Umbilical cord (tissue), 2 donors: ENCODE measurements at places on chromosomes 16 and 17. TPM values are rescaled to one million over a fixed set of nuclear protein-coding genes. Genes with fewer than 3 reads are reported as not detected.

DNA sequence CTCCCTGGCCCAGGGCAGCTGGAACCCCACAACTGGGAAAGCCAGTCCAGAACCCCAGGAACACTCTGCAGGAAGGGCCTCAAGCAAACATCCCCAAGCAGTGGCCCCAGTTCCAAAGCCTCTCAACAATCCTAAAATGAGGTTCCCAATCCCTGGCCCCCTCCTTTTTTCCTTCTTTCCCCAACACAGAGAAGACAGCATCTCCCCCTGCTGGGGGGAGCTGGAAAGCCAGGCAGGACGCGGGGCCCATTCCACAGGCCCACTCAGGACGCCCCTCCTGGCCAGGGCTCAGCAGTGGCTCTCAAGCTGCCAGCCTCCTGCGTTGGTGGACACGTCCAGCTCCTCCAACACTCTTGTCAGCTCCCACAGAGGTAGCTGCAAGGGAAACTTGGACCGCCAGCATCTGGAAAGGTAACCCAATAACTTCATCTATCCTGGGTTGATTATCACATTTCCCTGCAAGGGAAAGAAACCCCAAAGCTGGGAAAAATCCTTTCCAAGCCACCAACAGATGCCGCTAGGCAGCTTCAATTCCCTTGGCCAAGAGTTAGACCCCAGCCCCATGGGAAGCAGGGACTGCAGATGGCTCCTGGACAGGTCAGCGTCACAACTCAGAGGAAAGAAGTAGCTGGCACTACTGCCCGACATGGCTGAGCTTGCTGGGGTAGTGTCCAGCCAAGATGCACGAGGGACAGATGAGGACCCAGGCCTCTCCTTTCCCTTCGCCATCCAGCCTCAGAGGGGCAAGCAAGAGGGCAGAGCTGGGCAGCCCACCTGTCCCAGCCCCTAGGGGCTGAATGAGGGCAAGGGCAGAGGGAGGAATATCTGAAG is 7.6 kb downstream of the HDAC5 start:
- no peak for DNase-seq

DNA sequence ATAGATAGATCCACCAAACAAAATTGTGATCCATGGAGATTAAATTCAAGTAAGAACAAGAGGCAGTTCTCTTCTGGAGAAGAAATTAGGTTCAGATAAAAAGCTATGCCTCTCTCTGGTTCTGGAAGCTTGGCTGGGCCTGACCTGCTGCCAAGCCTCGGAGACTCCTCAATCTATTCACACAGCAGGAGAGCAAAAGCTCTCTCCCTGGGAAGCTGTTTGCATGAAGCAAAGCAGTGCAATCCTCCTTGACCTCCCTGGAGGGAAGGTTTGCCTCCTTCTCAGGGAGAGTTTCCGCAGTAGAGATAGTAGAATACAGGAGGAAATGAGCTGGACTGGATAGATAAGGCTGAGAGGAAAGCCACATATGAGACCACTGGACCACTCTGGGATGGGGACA is 78.1 kb upstream of the GNAO1 start:
- peak; percentile 26 for DNase-seq

RAB37 gene
- 4.6 TPM for total RNA-seq

- DNase-seq: no peak
Measured at GRCh38 chr16:67548265-67549126, 13.8 kb upstream of the CTCF start.

GRCh38 chr17:35709874-35710273 is 21.6 kb upstream of the RASL10B start:
- no peak for DNase-seq

DLX4 gene
- total RNA-seq: 1.7 TPM

PIRT gene
- total RNA-seq: 0.24 TPM

DNA sequence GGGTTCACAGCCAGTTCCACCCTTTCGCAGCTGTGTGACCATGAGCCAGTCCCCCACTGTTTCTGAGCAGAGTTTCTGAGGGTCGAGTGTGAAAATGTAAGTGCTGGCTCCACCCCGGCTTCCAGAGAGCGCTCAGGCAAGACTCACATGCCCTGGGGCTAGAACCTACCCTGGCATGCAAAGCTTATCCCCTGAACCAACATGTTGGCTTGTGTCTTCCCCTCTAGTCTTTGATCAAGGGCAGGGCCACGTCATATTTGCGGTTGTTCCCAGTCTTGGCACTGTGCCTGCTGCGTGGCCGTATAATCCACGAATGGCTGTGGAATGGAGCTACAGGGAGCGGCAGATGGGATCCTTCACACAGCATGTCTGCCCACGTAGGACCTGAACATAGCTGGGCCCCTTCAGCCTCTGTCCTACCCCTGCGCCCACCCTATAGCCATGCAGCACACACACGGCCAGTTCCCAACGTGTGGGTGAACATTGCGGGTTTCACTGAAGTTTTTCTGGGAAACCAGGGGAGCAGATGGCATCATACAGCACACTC is 84.8 kb downstream of the MRM1 start:
- no peak for DNase-seq

DNA sequence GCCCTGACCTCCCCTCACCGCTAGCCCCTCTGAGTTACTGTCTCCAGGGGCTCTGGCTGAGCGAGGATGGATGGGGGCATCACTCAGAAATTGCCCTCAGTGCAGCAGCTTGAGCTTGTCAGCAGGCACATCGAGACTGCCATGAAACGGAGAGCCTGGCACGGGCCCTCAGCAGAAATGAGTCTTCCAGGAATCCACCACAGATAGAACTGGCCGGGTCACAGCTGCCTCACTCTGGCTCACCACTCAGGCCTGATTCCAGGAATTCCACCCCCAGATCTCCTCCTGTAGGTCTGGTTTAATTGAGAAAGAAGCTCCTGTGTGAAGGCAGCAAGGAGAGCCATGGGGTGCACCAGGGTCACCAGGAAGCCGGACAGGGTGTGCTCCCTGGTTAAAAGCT is 85.5 kb downstream of the GSG1L start:
- peak; percentile 8 for DNase-seq

GRCh38 chr17:32298298-32298697 is 32.7 kb downstream of the RHBDL3 start:
- DNase-seq: no peak

DNA sequence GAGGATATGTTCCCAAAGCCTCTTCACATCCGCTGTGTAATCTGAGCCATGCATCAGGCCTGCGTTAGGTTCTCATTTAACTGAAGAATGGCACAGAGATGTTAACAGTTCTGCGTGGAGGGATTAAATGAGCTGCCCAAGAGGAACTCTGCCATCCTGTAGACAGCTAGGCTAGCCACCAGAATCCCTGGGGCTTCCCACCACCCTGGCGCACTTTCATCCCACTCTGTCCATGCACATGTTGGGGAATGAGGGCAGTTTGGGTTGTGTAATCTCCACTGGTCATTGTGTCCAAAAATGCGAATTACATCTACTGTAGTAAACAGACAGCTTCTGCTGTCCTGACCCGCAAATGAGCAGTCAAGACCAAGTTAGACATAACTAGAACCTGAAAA is 1.0 kb upstream of the GLG1 start:
- peak; percentile 30 for DNase-seq

OR4D1 gene
- total RNA-seq: 4.6 TPM

MARVELD3 gene
- total RNA-seq: 4.1 TPM

VPS35 gene
- 53.9 TPM for total RNA-seq

DNA sequence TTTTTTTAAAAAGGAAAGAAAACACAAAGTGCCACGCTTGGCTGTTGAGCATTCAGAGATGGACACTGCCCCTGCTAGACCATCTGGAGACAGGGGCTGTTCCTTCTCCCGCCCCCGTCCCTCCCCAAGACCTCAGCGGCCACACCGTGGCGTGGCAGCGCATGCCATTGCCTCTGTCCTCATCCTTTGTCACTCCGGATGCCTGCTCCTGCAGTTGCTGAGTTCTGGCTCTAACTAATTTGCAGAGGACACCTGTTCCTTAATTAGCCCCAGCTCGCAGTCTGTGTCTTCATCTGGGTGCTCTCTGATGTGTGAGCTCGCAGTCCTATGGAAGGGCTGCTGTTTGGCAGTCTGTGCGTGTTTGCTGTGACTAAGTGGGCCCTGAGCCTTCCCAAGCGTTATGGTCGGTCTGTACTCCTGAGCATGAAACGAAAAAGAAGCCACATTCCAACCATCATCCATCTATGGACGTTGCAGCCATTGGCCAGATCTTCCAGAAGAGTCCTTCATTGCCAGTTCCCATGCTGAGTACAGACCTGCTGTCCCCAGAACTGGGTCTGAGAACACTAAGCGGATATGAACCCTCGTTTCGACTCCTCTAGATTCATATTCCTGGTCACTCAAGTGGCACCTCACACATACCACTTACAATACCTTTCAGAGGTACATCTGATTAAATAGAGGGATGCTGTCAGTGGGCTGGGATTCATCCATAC is 40.9 kb upstream of the NAT9 start:
- DNase-seq: no peak

DNA sequence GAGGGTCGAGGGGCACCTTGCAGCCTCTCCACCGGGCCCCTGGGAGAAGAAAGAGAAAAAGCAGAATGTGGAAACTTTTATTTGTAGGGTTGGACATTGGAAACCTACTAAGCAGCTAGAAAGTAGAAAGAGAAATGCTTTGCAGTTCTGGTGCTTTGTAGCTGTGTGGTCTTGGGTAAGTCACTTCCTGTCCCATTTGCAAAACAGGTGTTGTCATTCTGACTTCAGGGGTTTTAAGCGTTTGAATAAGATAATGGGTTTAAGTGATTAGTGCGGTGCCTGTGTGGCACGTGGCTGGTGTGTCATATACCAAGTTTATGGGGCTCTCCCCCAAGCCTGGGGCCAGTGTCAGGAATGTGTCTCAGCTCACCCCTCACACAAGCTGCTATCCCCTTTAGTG is 1.6 kb downstream of the CA4 start:
- DNase-seq: no peak

DNA sequence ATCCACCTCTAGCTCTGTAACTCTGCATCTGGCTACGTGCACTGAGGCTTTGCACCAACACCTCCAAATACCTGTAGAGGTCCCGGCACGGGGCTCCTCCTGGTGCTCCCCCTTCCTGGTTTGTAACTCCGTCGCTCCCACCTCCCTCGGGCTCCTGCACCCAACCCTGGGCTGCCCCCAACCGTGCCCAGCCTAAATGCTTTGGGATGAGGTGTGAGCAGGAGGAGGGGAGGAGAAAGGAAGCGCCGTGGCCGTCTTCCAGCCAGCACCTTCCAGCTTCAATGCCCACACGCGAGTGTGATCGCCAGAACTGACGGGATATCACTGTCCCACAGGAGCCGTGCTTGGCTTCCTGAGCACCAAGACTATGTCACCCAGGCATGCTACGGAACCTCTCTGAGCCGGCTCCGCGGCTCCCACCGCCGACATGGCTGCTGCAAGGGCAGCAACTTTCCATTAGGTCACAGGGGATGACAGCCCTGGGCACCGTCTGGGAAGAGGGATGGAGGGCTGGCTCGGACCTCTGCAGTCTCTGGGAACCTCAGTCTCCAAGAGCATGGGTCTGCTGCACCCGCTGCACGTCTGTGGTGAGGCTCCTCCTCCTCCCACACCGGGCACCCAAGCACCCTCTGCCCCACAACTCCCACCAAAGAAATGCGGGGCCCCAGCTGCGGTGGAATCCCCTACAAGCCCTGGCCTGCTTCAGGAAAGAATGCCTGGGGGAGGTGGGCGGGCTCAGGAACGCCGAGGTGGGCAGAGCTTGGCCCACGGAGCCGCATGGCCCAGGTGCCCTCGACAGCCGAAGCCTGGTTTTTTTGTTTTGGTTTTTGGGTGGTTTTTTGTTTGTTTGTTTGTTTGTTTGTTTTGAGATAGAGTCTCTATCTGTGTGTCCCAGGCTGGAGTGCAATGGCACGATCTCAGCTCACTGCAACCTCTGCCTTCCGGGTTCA is 6.4 kb upstream of the SLC38A10 start:
- DNase-seq: peak; percentile 43

DNA sequence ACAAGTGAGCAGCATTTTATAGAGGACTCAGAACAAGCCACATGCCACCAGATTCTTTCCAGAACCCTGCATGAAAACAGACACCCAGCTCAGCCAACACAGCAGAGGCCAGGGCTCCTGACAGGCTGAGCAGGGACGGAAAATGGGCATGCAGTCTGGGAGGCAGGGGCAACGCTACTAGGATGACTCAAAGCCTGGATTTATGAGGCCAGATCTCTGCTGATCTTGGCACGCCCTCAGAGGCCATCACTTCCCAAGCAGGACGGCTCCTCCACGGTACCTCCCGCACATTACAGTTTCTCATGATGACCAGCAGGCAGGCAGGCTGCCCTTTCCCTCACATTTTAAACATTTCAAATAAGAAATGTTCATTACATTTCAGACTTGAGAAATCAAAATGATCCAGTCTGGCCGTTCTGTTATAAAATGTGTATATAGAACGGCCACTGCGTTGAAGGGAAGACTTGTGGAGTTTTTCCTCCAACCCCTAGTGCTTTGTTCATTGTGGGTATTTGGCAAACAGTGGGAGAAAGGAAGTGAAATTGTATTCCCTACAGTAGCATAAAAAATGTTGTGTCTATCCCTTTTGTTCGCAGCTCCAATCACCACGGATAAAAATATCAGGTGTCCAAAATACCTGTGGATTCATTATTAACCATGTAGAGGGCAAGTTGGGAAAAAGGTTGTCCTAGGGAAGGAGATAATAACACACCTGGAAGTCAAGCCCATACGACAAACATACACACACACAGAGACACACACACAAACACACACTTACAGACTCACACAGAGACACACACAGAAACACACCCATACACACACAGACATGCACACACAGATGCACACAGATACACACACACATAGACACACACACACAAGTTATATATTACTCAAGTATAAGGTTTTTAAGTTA is 64.8 kb upstream of the ADAMTS18 start:
- DNase-seq: peak; percentile 83

DNA sequence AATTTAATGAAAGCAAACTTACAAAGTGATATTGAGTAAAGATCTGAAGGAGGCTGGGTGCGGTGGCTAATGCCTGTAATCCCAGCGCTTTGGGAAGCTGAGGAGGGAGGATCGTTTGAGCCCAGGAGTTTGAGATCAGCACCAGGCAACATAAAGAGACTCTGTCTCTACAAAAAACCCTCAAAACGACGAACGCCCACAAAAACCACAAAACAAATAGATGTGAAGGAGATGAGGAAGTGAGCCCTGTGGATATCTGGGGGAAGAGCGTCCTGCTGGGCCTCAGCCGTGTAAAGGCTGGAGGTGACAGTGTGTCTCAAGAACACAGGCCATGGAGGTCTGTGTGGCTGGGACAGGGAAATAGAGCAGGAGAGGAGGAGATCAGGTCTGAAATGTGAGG is 68.8 kb downstream of the ITFG1 start:
- DNase-seq: peak; percentile 96

TMC8 gene
- not detected for total RNA-seq

DNA sequence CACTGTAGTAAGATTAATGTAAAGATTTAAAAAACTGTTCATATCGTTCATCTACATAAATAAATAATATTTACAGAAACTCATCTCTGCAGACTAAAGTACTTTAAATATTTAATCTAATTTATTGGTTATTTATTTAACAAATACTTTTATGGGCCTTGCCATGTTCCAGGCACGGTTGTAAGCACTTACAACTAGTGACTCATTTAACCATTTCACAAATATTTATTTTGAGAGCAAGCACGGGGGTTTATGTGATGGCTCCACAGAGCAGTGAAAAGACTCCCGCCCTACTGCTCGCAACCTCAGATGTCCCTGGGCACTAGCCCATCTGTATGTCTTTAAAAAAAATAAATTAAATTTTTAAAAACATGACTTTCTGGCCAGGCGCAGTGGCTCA is 575.9 kb downstream of the WWOX start:
- DNase-seq: no peak

GRCh38 chr17:17740615-17741348 is 59.5 kb downstream of the RAI1 start:
- no peak for DNase-seq

CRISPLD2 gene
- total RNA-seq: 1,006 TPM

- DNase-seq: no peak
Measured at GRCh38 chr16:57694231-57694724, 328 bp upstream of the DRC7 start.
